ENCODE measurements at places on chromosomes 16 and 17.

GRCh38 chr17:73104450-73104849 lies 12.0 kb upstream of the SLC39A11 start:
- no peak for DNase-seq

DNA sequence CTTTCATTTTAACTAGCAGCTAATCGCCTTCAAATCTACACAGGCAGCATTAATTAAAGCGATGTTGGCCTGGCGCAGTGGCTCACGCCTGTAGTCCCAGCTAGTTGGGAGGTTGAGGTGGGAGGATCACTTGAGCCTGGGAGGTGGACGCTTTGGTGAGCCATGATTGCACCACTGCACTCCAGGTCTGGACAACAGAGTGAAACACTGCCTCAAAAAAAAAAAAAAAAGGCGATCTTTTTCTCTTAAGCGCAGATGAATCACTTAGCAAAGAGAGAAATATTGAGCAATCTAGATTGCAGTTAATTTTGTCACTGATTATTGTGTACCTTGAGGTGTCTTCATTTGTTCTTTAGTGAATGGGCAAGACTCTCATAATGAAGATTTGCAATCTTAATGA lies 12.4 kb downstream of the SNTB2 start:
- no peak for DNase-seq

GRCh38 chr16:74107795-74108610 lies 188.6 kb upstream of the PSMD7 start:
- peak; percentile 34 for DNase-seq

DNA sequence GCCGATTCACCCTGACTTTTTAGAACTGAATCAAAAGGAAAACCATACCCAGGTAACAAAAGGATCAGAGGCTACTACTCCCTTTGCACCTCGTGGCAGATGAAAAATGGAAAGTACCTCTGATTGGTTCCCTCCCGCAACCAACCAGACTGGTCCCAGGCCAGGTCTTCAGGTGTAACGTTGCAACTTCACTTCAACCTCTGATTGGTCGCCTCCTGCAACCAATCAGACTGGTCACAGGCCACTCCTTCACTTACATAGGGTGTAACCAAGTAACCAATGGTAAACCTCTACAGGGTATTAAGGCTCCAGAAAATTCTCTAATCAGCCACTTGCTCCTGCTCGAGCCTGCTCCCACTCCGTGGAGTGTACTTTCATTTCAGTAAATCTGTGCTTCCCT lies 89.4 kb downstream of the ADCY9 start:
- DNase-seq, result no peak

- no peak for DNase-seq
Observed at GRCh38 chr17:37177254-37177870, 198.4 kb upstream of the C17orf78 start.

DNA sequence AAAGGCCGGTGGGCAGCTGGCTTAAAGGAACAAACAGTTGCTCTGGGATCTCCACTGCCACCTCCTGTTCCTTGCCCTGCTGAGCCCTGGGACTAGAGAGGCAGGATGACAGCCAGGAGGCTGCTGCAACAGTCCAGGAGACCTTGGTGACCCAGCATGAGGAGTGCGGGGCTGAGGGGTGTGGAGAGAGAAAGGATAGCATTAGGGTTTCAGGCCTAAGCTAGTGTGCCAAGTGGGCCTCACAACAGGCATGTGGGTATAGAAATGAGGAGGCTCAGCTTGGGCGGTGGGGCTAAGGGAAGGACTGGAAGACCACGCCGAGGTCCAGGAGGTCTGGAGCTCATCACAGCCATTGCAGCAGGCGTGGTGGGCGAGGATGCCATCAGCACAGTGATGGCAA lies 39.8 kb downstream of the SDK2 start:
- no peak for DNase-seq

DNA sequence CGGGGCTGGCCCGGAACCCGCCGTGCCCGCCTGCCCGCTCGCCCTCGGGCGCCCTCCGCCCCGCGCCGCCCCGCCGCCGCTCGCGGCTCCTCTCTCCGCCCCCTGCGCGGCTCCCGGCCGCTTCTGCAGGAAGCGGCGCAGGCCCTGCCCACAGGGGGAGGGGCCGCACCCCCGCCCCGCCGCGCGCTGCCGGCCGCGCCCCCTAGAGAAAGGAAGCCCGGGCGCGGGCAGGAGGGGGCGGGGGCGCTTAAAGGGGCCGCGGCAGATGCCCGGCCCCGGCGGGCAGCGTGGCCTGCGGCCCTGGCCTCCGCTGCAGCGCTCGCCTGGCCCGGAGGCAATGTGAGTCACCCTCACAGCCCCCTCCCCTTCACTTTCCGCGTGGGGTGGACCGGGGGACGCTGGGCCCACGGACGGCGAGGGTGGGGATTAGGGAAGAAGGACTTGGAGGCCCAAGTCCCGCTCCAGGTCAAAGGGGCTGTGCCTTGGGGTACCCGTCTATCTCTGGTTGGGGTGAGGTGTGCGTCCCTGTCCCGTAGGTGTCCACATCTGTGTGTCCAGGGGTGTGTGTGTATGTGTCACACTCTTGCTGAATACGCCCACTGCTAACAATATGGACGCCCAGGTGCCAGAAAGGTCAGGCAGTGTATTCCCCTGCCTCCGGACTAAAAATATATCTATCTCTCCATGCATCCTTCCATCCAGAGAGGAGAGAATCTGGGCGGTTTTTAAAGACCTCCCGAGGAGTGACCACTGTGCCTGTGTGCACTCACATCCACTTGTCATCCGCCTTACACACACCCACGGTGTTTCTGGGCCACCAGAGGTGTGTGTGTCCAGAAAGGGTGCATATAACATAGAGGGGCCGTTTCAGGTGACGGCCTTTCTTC lies at the start of gene GIT1:
GIT1 (minus strand) TSS at position 125 of the 887 bp plus-strand sequence. CDS start 270 bp downstream, outside the sequence.
- DNase-seq, result peak; percentile 98

DNA sequence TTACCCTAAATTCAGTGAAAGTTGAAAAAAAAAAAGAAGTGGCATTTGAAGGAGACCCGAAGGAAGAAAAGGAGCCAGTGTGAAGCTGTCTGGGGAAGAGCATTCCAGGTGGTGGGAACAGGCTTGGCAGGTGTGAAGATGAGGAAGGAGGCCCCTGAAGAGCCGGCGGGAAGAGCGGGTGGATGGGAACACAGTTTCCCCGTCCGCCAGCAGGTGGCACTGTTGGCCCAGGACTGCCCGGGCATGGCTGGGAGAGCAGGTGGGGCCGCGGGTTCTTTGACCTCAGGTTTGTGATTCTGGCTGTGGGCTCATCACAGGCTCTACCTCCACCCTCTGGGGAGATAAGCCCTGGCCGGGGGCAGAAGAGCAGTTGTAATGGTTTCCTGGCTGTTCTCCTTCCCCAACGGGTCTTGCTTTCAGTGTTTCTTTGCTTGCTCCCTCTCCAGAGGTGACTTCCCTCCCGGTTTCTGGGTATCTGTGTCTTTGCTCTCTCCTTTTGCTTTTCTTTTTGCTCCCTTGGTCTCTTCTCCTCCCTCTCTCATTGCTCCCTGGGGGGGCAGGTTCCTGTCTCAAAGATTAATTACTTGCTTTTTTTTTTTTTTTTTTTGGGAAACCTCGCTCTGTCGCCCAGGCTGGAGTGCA lies 32.3 kb downstream of the RAP1GAP2 start:
- peak; percentile 89 for DNase-seq

GRCh38 chr16:85389679-85390470 lies 223.2 kb upstream of the GSE1 start:
- DNase-seq, result no peak

GRCh38 chr17:75326226-75326848 lies 37.1 kb upstream of the SLC25A19 start:
- no peak for DNase-seq

- no peak for DNase-seq
Observed at GRCh38 chr16:30063278-30063892, 2.2 kb upstream of the ALDOA start.

DNA sequence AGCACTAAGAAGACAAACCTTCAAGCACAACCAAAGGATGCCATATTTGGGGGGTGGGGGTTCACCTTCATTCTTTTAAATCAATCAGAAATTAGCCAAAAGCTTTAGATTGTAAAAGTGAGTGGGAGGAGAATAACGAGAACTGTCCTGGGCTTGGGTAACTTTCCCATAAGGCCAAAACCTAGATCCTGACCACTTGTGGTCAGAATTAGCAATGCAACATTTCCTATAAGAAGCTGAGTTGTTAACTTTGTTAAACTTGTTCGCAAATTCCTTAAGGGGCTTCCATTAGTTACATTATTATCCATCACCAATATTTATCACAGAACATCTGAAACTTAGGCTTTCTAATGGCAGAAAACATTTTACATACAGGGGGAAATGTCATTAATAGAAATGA lies 25.1 kb downstream of the STAT5B start:
- DNase-seq, result no peak

GRCh38 chr17:10249271-10250010 lies 51.0 kb upstream of the GAS7 start:
- no peak for DNase-seq

GRCh38 chr16:61295311-61295710 lies 740.9 kb downstream of the CDH8 start:
- DNase-seq, result no peak

- no peak for DNase-seq
Observed at GRCh38 chr16:974611-975261, 4.0 kb upstream of the LMF1 start.

DNA sequence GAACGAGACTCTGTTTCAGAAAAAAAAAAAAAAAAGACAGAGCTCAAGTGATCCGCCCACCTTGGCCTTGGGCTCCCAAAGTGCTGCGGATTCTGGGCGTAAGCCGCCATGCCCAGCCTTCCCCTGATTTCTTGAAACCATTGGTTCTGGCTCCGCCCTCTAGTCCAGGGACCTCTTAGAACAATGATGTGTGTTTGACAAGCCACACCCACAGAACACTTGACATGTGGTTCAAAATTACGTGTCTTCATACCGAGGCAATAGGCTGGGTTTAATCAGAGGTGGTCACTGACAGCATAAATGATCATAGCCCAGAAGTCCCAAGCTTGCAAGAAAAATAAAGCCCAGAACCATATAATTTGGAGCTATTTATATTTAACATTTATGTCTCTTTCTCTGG lies 23.0 kb downstream of the KNOP1 start:
- DNase-seq, result no peak

GRCh38 chr17:61174310-61174709 lies 225.3 kb upstream of the TBX2 start:
- DNase-seq, result no peak

DNA sequence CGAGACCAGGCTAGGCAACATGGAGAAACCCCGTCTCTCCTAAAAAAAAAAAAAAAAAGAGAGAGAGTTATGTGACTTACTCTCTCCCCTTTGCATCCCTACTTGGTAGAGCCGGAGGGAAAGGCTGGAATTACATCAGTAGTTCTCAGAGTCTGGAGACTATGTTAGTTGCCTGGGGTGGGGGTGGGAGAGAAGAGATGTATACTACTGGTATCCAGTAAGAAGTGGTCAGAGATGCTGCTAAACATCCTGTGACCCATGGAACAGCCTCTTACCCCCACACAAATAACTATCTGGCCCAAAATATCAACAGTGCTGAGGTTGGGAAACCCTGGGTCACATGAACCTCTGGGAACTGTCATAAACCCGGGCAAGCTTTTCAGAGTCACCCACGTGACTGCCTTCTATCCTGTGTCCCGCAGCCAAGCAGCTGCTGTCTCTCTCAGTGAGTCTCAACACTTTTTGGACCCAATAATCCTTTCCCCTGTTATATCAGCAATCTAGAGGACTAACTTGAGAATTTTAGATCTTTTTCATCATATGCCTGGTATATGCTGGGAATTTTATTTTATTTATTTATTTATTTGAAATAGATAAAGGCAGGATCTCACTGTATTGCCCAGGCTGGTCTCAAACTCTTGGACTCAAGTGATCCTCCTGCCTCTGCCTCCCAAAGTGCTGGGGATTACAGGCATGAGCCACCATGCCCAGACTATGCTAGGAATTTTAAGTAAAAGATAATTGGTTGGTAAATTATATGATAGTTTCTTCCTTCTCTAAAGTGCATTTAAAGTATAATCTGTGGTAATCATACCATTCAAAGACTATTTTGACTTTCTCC lies 8.7 kb downstream of the EIF1 start:
- peak; percentile 82 for DNase-seq

DNA sequence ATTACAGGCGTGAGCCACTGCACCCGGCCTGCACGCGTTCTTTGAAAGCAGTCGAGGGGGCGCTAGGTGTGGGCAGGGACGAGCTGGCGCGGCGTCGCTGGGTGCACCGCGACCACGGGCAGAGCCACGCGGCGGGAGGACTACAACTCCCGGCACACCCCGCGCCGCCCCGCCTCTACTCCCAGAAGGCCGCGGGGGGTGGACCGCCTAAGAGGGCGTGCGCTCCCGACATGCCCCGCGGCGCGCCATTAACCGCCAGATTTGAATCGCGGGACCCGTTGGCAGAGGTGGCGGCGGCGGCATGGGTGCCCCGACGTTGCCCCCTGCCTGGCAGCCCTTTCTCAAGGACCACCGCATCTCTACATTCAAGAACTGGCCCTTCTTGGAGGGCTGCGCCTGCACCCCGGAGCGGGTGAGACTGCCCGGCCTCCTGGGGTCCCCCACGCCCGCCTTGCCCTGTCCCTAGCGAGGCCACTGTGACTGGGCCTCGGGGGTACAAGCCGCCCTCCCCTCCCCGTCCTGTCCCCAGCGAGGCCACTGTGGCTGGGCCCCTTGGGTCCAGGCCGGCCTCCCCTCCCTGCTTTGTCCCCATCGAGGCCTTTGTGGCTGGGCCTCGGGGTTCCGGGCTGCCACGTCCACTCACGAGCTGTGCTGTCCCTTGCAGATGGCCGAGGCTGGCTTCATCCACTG lies at the start of gene BIRC5:
BIRC5 (plus strand) TSS at position 238 of the 690 bp plus-strand sequence; CDS start at position 302, 64 bp downstream.
- DNase-seq, result peak; percentile 100

GRCh38 chr16:88703486-88704309 lies 2.5 kb downstream of the RNF166 start:
- no peak for DNase-seq

- no peak for DNase-seq
Observed at GRCh38 chr17:57004944-57005579, 27.1 kb downstream of the SCPEP1 start.

GRCh38 chr17:27247071-27247957 lies 46.6 kb upstream of the WSB1 start:
- DNase-seq, result no peak

DNA sequence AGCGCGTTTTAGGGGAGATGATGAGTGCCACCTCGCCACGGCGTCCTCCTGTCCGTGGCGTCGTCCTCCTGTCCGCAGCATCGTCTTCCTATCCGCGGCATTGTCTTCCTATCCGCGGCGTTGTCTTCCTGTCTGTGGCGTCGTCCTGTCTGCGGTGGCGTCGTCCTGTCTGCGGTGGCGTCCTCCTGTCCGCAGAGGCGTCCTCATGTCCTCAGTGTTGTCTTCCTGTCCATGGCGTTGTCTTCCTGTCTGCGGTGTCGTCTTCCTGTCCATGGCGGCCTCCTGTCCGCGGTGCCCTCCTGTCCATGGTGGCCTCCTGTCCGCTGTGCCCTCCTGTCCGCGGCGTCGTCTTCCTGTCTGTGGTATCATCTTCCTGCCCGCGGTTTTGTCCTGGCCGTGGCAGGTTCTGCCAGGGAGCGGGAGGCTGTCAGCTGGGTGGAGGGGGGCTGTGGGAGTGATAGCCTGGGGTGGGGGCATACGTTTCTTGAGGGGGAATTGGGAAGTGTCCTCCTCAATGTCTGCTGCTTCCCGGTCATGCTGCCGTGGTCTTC lies 30.9 kb downstream of the TBCD start:
- no peak for DNase-seq

GRCh38 chr17:66549731-66550207 lies 247.4 kb downstream of the PRKCA start:
- DNase-seq, result peak; percentile 66

GRCh38 chr16:82031116-82032084 lies 3.7 kb upstream of the HSD17B2 start:
- DNase-seq, result peak; percentile 75

All from AG20443 (cell line).